ENCODE measurements at places on chromosomes 3 and 15.

DNA sequence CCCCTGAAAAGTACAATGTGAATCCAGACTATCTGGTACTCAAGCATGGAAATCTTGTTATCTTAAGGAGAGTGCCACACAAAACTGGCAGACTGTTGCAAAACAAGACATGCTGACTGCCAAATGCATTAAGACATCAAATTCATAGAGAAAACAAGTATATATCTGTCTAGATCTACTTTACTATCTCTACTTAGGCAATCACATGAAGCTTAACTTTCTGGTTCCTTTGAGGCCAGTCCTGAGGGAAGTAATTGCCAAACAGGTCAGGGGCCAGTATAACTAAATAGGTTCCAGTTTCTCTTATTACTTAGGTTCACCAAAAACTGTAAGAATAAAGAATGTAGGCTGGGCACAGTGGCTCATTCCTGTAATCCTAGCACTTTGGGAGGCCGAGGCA is 15.9 kb upstream of the SLC4A7 start:
- DNase-seq: no peak

DNA sequence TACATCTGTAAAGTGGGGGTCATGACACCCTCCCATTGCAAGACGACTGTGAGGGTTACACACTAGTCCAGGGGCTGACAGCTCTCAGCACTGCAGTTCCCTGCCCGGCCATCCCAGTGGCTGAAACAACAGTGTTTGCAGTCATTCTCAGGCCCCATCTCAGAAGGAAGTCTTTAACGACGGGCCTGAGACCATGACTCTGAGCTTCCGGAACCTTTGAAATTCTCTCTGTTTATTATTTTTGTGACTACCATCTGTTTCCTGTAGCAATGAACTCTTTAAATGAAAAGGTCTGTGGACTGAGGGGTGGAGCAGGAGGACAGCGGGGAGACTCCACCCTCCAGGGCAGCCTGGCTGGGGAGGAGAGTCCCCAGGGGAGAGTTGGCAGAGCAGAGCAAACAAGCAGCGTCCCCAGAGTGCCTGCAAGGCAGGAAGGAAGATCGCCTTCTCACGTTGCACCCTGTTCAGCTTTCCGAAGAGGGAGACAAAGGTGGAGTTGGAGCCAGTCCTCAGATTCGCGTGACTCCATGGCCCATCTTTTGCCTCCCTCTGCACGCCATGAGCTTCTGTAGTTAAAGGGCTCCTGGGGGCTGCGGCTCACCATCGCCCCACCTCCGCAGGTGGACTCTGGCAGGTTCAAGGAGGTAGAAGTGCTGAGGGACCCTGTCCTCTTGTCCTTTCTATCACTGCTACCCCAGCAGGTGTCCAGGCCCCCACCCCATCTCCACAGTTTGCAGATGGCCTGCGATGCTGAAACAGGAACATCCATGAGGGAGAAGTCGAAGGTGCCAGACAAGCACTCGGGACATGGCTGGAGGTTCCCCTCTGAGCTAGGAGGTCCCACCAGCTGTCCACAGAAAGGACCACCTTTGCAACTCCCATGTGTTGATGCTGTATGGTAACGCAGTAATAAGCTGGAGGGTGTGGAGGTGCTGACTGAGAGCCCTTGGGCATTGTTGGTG is 525.8 kb upstream of the PROK2 start:
- peak; percentile 64 for DNase-seq

DNA sequence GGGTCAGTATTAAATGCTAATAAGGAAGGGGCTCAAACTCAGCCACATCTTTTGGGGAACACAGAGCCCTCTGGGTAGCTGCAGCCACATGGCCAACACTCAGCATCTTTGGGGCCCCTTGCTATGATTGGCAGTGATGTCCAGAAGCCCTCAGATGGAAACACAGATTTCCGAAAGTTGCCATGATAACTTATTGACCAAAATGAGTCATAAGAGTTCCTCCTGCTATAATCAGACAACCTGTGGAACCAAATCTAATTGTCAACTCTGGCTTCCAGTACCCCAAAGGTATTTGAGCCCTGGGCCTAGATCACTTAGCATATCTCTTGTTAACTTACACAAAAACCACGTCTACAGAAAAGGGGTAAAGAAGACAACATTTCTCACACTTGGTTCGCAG is 392.2 kb downstream of the KCNH8 start:
- DNase-seq: no peak

DNA sequence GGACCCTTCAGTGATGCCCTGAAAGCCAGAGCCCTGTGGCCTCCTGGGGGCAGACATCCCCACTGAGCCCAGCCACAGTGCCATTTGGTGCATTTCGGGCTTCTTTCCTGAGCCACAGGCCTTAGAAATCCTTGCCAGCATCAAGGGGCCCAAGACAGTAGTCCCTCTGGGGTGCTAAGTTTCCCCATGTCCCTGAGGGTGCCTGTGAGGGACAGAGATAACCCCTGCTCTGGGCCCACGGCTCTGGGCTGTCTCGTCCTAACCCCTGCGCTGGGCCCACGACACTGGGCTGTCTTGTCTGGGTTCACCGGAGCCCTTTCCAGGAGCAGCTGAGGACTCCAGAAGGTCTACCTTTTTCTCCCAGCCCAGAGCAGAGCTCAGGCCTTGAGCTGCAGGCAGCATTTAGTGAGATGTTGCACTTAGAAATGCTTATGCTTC is 45.1 kb upstream of the FGD5 start:
- no peak for DNase-seq

DNA sequence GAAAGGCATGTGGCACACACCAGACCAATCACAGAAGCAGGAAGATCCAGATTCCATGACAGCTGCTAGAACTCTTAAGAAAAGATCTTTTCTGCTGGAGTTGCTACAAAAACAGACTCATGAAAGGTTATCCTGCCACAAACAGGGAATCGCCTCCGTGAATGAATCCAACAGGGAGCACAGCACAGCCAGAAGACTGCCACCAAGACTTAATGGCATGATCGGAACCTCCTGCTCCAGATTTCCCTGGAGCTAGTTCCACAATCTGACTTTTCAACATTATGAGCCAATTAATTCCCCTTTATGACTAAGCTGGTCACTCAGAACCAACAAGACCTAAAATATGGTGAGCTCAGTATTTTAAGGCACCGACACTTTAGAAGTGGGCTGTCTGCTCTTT is 232.5 kb downstream of the FOXP1 start:
- no peak for DNase-seq

All from kidney (tissue), 22 donors.